ENCODE measurements at places on chromosomes 7 and 10.

DNA sequence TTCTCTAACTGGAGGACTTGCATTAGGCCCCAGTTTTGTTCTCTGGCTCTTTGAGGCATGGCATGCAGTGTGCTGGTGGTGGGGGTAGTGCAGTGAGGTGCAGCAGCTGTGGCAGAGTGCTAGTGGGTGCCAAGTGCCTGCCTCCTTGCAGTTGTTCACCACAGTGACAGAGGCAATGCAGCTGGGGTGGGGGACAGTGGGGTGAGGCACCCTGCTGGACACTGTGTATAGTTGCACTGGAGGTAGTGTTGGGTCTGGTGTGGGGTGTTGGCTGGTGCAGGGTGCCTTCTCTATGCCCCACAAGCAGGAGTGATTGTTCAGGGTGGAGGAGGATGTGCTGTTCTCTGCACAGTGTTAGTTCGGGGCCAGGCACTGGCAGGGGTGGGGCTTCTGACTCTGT is 21.7 kb upstream of the KEL start:
- no peak for DNase-seq

DNA sequence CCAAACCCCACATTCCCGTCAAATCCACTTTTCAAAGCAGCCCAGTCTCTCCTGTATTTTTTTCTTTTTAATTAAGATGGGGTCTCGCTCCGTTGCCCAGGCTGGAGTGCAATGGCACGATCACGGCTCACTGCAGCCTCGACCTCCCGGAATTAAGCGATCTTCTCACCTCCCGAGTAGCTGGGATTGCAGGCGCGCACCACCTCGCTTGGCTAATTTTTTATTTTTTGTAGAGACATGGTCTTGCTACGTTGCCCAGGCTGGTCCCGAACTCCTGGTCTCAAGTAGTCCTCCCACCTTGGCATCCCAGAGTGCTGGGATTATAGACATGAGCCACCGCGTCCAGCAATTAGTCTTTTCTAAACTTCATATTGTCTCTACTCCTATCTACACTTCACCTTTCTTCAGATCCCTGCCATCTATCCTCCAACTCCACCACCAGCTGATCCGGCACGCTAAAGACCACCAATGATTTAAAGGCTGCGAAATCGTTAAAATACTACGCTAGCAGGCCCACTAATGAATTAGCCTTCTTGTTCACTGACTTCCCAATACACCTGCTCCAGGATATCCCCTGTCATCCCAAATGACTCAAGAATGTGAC is 525 bp upstream of the CHUK start:
- DNase-seq, result no peak

GRCh38 chr7:153934048-153934447 is 118.2 kb upstream of the DPP6 start:
- DNase-seq, result no peak

DNA sequence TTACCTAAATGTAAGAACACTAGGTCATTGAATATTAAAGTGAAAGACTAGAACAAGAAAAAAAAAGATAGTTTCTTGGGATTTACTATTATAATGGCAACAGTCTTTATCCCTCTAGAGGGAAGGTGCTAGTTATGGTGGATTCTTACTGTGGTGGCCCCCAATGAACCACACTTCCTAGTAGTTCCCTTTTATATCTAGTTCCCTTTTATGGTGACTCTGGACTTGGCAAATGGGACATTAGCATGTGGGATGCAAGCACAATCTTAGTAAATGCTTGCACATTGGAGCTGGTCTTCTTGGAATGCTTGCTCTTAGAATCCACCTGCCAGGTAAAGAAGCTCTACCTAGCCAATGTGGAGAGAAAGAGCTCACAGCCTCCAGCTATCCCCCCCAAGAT is 430.2 kb downstream of the LRMDA start:
- no peak for DNase-seq

GRCh38 chr10:111410740-111411139 is 333.9 kb downstream of the ADRA2A start:
- DNase-seq, result no peak

- DNase-seq, result no peak
Measured at GRCh38 chr10:51010977-51011376, 63.3 kb upstream of the PRKG1 start.

- no peak for DNase-seq
Measured at GRCh38 chr10:24533981-24534380, 189.7 kb downstream of the ARHGAP21 start.

DNA sequence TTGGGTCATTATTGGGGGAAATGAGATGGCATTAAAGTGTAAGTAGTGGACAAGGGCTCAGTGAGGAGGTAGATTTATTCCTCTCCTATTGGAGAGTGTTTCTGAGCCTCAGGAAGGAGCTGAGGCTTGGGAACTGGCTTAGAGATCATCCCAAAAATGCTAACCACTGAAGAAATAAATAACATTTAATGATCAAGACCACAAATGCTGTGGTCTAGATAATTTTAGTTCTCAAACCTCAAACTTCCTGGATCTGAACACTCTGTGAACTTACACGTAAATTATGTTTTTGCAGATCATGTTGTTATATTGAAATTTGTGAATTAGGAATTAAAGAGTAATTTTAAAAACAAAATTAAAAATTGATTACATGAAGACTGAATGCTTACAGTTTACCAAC is 27.3 kb downstream of the MDFIC start:
- DNase-seq, result no peak

- no peak for DNase-seq
Measured at GRCh38 chr7:115183431-115184057, 261.6 kb downstream of the MDFIC start.

DNA sequence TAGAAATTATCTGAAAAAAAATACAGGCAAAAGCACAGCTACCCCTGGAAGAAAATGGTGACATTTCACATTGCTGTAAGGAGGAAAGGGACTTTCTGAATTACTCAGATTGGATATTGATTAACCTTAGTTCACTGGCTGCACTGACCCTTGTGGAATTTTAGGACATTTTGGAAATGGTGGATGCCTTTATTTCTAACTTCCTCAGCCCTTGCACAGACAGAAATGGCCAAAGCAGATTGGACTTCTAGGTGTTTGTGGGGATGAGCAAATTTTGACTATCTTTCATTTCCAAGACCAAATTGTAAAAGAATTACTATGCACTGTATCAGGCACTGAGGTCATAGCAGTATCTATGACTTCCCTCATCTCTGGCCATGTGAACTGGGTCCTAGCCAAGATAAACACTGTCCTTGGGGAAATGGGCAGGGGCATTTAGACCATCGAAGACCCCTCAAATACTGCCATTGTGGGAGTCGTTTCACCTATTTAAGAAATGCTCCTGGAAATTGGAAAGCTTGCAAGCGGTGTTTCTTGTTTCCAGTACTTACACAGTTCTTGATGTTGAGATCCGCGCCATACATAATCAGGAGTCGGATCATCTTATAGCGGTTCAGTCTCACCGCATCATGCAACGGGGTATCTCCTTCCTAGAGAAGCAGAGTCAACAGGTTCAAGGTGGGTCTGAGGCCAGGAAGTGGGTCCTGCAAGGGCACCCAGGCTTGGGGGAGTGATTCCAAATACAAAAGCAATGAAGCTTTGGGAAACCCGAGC is 5.7 kb downstream of the ANKRD1 start:
- DNase-seq, result no peak

DNA sequence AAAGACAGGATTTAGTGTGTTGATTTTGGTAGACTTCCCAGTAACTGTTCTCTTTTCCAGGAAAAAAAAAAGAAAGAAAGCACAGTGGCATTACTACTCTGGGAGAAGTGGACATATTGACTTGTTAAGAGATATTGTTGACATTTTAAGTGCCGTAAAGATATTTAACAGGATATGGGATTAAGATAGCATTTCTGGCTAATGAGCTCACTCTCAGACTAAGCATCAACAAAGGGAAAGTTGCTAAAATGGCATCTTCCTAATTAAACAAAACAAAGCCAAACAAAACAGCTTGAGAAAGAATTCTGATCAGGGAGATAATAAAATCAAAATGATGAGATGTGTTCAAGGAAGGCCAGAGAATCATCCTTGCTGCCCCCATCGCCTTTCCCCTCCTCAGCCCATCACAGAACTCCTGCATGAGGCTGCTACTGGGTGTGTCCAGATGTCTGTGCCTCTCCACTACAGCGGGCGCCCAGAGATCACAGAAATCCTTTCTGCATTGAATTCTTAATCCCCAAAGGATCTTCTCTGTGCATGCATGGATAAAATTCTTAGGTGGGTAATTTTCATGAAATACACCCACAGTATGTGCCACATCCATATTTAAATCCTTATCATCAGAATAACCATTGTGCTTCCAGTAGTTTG is 270.5 kb downstream of the POU6F2 start:
- no peak for DNase-seq

GRCh38 chr7:2299870-2300512 is 14.2 kb downstream of the SNX8 start:
- DNase-seq, result no peak

Data from LoVo (cell line).